ENCODE measurements at places on chromosomes 16 and 17.

DNA sequence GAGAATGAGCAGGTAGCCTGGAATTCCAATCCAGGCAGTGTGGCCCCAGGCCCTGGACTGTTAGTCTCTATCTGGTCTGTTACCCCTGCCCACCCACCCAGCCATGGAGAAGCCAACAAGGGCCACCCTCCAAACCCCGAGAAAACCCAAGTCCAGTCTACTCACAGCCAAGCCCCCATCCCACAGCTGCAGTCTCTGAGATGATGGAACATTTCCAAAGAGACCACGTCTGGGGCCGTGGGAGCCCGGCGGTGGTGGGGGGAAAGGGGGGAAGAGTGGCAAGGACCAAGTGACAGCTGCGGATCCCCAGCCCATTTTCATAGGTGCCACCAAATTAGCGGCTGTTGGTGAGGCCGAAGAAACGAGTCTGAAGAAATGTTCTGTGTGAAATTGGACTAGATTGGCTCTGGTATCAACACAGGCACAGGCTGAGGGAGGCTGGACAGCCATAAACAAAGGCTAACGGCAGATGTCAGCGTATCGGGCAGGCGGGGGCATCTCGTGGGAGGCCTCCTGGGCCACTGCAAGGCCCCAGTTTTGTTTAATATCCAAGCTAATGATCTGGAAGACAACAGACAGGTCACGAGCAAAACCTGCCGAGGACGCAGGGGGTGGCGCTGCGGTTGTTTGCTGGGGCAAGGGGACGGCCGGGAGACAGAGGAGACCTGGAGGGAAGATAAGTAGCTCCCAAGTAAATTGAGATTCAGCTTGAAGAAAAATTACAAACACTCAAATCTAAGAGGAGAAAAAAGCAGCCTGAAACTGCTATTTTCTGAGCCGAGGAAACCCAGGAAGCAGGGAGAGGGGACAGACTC is 53.4 kb downstream of the RBFOX3 start:
- no peak for DNase-seq

GRCh38 chr17:28514561-28515002 is 8.4 kb downstream of the FOXN1 start:
- DNase-seq: no peak

GRCh38 chr17:29574732-29575510 is 6.4 kb downstream of the TP53I13 start:
- no peak for DNase-seq

DNA sequence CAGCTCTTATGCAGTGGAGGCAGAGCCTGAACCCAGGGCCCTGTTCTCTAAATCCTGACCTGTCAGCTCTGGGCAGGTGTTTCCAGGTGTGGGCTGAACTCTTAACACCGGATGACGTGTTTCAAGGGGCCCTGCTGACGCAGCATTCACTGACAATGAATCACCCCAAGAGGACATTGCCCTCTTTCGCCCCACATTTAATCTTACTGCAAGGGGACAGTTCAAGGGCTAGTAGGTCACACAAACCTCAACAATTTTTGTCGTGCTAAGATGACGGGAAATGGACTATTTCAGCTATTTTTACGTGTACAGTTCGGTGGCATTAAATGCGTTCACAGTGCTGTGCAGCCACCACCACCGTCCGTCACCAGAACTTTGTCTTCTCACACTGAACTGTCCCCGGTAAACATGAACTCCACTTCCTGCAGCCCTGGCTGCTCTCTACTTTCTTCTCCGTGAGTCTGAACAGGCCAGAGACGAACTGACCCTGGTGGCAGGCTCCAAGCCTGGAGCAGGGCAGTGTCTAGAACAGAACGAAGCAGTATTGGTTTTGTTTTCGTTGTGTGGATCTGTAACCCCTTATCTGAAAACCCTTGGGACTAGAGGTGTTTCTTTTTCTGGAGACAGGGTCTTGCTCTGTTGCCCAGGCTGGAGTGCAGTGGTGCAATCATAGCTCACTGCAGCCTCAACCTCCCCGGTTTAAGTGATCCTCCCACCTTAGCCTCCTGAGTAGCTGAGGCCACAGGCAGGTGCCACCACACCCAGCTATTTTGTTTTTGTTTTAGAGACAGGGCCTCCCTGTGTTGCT is 88.4 kb upstream of the CIBAR2 start:
- DNase-seq: no peak

- peak; percentile 90 for DNase-seq
These were observed 25.5 kb upstream of the ALKBH5 start for GRCh38 chr17:18158022-18158600.

DNA sequence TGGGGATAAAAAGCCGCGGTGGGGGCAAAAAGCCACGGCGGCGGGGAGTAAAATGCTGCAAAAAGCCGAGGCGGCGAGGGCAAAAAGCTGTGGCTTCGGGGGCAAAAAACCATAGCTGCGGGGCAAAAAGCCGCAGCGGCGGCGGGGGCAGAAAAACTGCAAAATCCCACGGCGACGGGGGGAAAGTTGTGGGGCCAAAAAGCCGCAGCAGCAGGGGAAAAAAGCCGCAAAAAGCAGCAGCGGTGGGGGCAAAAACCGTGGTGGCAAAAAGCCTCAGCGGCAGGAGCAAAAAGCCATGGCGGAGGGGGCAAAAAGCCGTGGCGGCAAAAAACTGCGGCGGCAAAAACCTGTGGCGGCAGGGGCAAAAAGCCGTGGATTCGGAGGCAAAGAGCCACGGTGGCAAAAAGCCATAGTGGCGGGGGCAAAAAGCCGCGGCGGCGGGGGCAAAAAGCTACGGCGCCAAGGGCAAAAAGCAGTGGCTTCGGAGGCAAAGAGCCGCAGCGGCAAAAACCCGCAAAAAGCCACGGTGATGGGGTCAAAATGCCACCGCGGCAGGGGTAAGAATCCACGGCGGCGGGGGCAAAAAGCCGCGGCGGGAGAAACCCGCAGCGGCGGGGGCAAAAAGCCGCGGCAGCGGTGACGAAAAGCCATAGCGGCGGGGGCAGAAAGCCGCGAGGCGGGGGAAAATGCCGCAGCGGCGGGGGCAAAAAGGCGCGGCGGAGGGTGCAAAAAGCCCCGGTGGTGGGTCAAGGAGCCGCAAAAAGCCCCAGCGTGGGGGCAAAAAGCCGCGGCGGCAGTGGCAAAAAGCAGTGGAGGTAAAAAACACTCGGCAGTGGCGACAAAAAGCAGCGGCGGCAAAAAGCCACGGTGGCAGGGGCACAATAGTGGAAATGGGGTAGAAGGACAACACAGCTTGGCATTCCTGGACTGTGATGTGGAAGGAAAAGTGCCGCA is 192.8 kb downstream of the SHCBP1 start:
- no peak for DNase-seq

DNA sequence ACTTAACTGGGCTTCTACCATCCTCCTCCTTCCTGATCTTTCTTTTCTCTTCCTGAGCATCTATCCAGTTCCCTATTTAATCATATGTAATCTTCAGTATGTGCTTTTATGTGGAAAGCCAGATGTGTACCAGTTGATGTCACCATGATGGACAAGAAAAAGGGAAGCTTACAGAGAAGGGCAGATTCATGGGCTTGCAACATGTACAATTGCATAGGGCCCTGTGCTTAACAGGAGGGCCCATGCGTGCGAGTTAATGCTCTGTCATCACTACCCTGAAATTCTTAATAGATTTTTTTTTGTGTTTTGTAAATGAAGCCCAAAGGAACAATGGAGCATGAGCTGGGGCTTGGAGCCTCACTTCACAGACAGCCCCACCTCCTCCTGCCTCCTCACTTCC is 124.3 kb downstream of the CDH13 start:
- no peak for DNase-seq

GRCh38 chr16:14456793-14457481 is 173.1 kb downstream of the PARN start:
- no peak for DNase-seq

GRCh38 chr17:17151541-17151940 is 54.6 kb downstream of the PLD6 start:
- DNase-seq: no peak

DNA sequence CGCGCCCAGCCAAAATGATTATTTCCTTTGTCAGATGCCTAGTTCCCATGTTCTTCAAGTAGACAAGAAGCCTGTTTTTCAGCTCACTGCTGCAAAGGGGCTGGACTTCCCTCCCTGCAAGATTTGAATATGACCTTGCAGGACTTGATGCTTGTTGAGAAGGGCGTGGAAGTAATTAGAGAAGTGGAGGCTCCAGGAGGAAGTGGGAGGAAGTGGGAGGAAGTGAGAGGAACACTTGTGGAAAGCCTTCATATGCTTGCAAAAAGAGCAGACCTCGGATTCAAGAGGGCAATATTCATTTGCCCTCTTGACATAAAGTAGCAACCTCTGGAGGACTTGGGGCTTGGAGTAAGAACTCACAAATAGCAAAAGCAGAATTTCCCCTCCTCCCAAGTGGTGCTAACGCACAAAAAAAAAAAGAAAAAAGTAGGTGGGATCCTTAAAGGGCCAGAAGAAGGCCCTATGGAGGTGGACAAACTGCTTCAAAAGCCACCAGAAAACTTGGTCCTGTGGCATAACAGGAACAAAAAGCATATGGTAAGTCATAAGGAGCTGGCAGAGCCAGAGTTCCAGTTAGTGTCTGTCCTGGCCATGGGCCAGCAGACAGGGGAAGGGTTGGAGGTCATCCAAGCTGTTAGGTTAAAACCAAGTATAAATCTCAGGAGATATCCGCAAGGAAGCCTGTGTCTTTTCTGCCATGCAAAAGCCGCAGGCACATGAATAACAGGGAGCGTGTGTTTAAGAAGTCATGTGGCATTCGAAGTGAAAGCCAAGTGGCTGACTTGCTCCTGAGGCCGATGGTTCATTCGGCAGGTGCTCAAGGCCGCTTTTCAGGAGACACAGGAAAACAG is 20.6 kb upstream of the PRKAR1A start:
- DNase-seq: no peak

GRCh38 chr16:11672206-11673090 is 4.2 kb downstream of the SNN start:
- DNase-seq: no peak

DNA sequence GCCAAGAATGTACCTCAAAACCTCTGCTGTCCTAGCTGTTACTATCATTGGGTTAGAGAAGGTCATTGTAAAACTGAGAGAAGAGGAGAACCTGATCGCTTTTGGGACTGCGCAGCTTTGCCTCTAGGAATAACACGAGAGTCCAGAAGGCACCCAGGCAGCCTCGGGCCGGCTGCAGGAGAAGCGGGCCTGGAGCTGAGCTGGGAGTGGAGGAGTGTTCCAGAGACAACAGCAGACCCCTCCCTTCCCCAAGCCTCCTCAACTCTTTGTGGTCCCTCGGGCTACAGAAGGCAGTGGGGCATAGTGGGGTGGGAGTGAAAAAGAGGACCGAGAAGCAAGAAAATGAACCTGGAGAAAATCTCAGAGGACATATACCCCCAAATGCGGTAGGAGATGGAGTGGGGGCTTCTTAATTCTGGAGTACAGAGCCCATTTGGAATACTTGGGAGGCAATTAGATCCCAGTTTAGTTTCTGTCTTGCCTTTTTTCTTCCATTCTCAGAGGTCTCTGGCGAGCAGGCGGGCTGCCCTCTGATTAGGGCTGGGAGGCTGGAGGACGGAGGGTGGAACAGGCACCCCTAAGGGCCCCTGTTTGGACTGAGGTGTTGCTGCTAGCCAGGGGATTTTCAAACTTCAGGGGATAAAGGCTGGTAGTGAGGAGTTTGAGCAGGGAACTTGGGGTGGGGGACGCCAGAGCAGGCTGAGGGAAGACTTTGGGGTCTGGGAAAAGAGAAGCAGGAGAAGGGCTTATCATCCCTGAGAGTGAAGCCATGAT is 13.3 kb upstream of the HOXB2 start:
- DNase-seq: no peak

- no peak for DNase-seq
These were observed 121.5 kb downstream of the WSCD1 start for GRCh38 chr17:6191405-6192324.

DNA sequence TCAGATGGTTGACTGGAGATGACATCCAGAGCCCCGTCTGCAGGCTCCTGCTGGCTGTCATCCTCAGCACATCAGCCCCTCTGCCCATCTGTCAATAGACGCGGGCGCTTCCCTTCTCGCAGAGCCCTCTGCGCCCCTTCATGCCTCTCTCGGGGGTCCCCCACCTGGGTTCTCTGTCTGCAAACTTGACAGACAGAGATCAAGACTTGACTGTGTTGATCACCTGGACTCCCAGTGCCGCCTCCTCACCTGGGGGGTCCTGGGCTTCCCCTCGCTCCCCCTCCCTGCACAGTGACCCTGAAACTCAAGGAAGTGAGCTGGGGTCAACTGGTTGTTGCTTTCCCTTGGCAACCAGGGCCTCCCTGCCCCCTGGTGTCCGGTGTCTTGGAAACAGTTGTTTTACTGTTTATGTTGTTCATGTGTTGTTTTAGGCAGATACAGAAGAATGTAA is 31.9 kb downstream of the RNF213 start:
- DNase-seq: no peak

DNA sequence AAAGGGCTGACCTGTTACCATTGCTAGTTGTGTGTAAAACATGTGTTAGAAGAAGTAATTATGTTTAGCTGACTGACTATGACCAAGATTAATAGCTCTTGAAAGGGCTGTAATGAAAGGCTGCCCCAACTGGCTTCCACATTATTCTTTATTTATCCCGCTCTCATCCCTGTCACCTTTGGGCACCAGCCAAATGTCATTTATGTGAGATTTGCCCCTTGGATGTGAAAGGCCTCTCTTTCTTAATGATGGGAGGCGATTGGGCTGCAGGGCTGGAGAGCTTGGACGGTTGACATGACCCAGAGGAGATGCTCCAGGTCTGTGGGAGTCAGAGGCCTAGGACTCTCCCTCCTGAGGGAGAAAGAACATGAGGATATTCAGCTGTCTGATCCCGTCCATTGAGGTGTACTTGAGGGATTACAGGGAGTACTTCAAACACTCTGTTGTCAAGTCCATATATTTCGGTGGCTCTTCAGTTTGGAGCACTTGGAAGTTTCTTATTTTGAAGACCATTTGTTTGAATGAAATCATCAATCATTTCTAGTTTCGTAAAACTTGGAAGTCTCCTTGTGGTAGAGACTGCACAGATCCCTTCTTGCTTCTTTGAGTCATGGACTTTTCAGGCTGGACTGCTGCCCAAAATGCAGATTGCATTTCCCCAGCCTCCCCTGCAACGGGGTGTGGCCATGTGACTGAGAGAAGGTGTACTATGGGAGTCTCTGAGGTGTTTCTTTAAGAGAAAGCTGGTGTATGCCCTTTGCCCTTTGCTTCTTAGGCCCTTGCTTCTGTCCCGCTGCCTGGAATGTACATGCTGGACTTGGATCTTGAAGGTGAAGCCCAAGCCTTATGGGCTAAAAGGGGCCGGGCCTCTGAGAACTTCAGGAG is 51.3 kb downstream of the FTO start:
- no peak for DNase-seq

DNA sequence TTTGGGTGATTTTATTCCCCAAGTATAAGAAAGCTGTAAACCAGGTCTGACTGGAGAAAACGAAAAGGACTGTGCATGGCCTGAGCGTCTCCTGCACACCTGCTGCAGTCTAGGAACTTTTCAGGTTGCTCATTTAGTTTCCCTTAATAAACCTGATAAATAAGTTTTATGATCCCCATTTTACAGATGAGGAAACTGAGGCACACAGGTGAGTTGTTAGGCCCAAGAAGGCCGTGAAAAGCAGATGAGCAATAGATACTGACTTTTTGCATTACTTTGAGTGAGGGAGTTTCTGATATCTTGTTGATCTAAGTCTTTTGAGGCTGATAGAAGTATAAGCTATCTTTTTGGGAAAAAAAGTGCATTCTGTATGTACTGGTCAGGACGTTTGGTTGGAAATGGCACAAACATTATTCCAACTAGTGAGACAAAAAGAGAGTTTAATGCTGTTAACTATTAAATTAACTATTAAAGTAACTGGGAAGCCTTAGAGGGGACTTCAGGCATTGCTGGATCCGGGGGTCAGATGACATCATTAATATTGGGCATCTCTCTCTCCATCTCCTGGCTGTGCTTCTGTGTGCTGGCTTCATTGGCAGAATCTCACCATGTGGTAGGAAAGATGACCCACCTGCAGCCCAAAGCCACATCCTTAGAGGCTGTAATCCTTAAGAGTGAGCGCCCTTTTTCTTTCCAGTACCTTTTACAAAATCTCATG is 163.4 kb downstream of the CMIP start:
- DNase-seq: no peak
